ENCODE measurements at places on chromosomes 5 and 9.

- no peak for DNase-seq
These were observed 129.5 kb upstream of the RAPGEF1 start for GRCh38 chr9:131869348-131869747.

DNA sequence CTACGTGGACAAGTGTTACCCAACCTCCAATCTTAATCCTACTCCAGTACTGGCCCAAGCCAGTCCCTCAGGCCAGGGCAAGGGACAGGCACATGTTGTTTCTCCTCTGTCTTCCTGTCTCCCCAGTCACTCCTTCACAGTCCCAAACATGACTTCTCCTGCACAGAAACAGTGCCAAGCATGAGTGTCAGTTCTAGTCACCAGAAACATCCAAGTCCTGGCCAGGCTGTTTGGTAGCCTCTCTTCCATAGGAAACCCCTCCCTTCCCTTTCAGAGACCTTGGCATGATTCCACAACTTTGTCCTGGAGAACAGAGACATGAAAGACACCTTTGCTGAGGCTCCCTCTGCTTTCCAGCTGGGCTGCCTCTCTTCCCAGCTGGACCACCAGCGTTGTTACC lies 56.2 kb upstream of the SLC2A8 start:
- DNase-seq = no peak

DNA sequence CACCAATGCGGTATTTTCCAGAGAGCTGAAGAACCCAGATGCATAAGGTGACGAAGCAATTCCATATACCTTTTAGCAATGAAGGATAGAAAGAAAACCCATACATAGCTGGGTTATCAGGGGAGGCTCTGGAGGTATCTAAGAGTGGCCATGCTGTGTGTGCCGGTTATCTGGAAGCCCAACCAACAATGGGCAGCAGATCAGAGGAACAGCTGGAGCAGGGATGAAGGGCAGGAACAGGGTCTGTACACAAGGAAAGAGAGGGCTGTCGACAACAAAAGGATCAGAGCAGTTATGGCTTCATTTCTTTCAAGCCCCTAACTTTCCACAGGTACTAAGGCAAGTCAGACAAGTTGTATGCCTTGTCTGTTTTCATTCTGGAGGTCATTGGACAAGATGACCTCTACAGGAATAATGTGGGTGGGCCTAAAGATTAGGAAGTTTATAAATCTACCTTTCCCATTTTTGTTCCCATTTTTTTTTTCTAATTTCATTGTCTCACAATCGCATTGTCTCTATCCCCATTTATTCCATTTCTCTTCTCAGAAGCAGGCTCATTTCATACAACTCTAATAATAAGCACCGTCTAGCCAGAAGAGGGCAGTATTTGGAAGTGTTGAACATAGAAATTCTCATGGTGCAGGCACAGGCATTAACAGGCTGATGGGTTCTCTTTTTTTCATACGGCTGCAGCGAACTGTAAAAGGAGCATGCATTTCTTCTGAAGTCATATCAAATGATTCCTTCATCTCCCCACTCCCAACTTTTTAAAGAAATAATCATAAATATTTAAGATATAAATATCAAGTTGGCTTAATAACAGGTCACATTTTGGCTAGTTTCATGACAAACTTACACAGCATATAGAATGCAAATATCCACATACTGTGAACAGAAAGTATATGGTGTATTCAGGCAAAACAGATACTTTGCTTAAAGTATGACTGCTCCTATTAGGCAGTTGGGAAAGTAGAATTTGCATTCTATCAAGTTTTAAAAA lies 63.5 kb downstream of the ZNF474 start:
- peak; percentile 30 for DNase-seq

GRCh38 chr9:94639061-94639998 lies at the start of gene FBP1:
FBP1 (minus strand) TSS chr9:94639518; CDS start chr9:94639310, 208 bp downstream.
- no peak for DNase-seq

GRCh38 chr5:17265041-17265440 lies 47.6 kb downstream of the BASP1 start:
- no peak for DNase-seq

- no peak for DNase-seq
These were observed 132.1 kb downstream of the KDM4C start for GRCh38 chr9:6889868-6890267.

DNA sequence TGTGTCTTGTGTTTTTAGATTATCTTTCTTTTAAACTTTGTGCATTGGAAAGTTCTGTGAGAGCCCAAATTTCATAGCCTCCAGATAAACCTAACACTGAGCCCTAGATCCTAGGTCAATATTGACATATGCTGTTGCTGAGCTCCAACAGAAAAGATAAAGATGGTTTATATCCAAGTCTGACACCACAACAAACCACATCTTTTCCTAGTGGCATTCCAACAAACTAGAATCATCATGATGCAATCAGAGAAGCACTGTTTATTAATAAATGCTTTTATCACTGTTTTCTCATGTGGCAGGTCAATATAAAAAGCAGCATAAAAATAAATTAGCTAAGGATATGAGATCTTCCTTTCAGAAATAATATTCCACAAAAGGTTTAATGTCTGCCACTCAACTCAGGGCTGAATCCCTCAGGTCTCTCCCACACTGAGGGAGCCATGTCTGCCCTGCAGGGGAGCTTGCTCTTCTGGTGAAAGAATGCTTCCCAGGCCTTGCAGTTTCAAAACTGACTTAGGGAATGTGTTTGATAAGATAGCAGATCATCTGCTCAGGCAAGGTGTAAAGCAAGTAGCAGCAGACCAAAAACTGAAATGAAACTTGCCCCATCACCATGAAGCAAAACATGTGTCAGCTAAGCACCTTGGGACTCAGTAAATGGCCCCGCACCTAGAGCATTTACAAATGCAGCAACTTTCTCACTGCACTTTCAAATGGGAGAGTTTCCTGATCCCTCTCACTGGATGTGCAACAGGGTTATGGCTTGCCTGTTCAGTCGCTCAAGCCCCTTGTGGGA lies 493.0 kb downstream of the AGTPBP1 start:
- DNase-seq = no peak

GRCh38 chr9:131442351-131442750 lies 48.5 kb downstream of the PRRC2B start:
- no peak for DNase-seq

DNA sequence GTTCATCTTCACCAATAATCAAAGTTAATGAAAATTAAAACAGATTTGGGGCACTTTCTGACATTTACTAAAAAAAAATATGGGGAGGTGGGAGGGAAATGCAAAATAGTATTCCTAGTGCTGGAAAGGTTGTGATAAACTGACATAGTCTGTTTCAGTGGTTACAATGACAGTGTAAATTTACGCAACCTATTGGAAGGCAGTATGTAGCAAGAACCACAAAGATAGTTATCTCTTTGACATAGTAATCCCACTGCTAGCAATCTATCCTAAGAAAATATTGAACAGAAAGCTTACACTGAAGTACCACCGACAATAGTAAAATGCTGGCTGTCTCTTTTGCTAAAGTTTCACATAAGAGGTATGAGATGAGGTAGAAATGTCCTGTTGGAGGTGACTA lies 15.1 kb upstream of the EPB41L4B start:
- no peak for DNase-seq

GRCh38 chr5:110973510-110973909 lies 98.0 kb upstream of the TSLP start:
- DNase-seq = no peak

Measured in stimulated activated CD4-positive, alpha-beta T cell treated with anti-CD3 and anti-CD28 coated beads, Interleukin-12 subunit alpha, Interleukin-12 subunit beta, amount 100 ng/mL, for 48 hours (primary cell).